ENCODE measurements at places on chromosomes 1 and 21. TPM values are rescaled to one million over a fixed set of nuclear protein-coding genes. Genes with fewer than 3 reads are reported as not detected.
A peak's percentile ranks its signal among the peaks of the same experiment; 100 is the strongest.

GRCh38 chr1:182962554-182963115, 9.7 kb upstream of the SHCBP1L start:
- DNase-seq = peak; percentile 85

GRCh38 chr1:8516793-8517556, 199.1 kb downstream of the SLC45A1 start:
- no peak for DNase-seq

Gene KLHL12
- total RNA-seq = 25.9 TPM

DNA sequence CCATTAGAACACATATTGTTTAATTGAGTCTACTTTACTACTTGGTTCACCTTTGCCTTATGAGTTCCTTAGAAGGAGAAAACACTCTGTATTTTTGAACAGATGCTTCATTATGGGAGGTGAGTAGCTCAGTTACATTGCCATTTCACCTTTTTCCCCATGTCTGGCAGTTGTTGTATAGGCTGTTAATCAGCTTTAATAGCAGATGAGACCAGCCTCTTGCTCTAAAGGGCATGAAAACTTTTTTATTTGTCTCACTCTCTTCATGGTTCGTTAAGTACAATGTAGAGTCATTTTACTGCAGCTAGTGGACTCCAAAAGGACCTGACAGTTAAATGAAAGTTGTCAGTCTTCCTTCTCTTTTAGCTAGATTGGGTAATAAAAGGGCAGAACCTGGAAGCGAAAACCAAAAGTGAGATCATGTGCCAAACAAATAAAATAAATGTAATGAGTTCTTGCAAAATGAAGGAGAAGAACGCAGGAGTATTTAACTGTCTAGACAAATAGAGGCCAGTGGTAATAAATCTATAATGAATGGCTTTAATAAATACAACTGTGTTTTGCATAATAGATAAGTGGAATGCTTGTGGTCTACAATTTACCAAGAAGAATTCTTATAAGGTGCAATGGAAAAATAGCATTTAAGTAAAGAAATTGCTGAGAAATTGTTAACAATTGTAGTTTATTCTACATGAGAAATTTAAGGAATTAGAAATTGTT, 180.0 kb upstream of the NEGR1 start:
- DNase-seq = no peak

Gene SAMD11
- total RNA-seq = 39.7 TPM

DNA sequence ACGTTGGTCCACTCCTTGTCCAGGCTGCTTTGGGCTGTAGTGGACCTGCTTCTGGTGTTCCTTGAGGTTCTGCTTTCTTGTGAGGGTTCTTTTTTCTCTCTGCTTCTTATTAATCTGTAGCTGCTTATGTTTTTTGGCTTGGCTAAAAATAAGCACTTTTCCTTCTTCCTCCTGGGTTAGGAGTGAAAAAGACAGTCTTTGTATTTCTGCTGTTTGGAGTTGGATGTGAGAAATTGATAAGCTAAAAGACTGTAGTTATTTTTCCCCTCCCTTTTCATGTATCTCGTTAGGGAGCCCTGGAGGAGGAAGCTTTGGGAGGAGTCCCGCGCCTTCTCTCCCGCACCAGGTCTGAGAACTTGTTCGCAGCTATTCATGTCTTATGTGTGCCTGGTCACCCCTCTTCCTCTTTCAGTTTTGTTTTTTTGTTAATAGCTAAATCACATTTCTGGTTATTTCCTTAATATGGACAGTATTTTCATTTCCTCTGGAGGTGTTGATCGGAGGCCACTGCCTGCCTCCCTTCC, 79.0 kb downstream of the GALNT2 start:
- DNase-seq = no peak
